Dorsolateral prefrontal cortex (tissue), 122 donors: ENCODE measurements at places on chromosomes 11 and 22.

GRCh38 chr11:111115890-111116289, 129.6 kb upstream of the POU2AF2 start:
- DNase-seq, result no peak

GRCh38 chr11:64918017-64918416, 1.0 kb upstream of the ATG2A start:
- DNase-seq, result no peak

- DNase-seq, result no peak
Measured at GRCh38 chr11:127412722-127413380, 412.3 kb upstream of the KIRREL3 start.

DNA sequence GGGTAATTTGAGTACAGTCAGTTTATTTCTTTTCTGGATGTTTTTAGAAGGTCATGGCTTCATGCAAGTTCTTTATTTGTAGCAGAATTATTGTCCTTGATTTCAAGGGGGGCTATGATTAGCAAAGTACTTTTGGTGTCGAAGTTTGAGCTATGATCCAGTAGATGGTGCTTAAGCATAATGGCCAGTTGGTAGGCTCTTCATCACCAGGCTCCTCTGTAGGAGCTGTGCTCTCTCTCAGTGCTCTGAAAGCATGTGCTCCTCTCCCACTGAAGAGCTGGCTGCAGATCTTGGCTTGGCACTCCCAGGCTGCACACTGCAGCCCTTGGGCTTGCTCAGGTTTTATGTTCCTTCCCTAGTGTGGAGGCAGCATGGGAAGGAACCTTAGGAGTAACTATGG, 852.7 kb downstream of the LUZP2 start:
- no peak for DNase-seq

DNA sequence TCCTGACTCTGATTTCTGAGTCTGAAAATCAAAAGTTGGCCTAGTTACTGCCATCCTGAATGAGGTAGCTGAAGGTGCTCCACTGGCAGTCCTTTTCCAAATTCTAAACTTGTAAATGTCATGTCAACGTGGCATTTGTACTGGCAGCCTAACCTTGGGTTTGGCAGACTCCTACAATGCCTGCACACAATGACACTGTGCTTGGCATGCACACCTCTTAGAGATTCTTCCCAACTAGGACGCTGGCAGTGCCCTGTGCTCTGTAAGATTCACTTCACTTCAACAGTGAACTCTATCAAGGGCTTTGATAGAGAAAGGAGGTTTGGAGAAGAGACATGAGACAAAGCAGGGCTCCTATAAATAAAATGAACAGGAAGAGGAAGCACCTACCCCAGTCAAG, 21.9 kb upstream of the PPP2R1B start:
- no peak for DNase-seq

- DNase-seq, result no peak
Measured at GRCh38 chr11:71153005-71153390, 99.4 kb downstream of the SHANK2 start.

- DNase-seq, result no peak
Measured at GRCh38 chr22:48464246-48464645, 1363.4 kb downstream of the BRD1 start.
